ENCODE measurements at places on chromosomes 16 and 17. TPM values are rescaled to one million over a fixed set of nuclear protein-coding genes. Genes with fewer than 3 reads are reported as not detected.

DNA sequence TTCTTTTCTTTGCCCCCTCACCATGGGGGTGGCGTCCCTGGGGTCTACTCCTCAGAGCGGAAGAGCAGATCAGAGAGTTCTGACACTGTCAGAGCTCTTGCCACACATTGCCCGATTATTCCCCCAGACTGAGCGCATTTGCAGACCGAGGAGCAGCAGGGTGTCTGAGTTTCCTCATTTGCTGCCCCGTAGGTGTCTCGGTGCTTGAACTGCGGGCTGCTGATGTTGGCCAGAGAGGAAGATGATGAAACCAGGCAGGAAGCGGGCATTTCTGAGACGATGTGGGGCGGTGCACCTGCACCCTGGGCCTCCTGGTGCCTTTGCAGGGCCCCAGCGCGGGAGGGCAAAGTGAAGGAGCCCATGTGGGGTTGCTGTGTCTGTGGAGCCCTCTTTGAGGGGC, 55.2 kb downstream of the ARSG start:
- H3K27me3 ChIP-seq = no peaks in the 10 kb centered on the region
- H3K4me3 ChIP-seq = no peak overlapping the region
- no peak for DNase-seq
- H3K4me1 ChIP-seq = no peaks in the 10 kb centered on the region

DNA sequence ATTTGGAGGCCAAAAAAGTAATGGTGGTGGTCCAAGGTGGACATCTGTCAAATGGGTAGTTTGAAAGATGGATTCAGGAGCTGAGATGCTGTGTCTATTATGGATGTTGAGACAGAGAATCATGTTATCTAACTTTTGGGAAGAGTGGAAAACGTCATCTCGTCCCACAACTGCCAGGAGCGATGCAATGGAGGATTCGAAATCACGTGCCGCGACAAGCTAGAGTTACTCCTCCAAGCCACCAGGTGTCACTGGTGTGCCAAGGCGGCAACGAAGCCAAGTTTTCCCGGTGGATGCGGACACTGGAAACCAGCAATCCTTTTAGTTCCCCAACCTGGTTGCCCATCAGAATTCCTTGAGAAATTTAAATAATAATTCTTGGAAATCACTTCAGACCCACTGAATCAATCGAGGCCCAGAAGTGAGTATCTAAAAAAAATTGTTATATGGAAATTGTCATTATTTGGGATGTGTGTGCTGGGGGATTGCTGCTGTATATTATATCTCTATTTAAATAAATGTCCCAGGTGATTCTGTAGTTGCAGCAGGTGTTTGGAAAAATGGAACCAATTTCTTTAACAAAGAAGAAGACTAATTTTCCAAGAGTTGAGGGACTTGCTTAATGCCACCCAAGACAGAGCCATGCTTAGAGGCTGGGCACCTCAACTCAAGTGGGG, 206.1 kb downstream of the HAPSTR1 start:
- H3K27ac ChIP-seq = no peak overlapping the region
- no peak overlapping the region for H3K4me3 ChIP-seq
- no peaks in the 10 kb centered on the region for H3K4me1 ChIP-seq
- no peaks in the 10 kb centered on the region for H3K27me3 ChIP-seq

GRCh38 chr17:27503611-27504010, 47.4 kb downstream of the KSR1 start:
- H3K4me1 ChIP-seq = peaks cover 7% of the 10 kb centered on the region
- no peak for DNase-seq
- no peaks in the 10 kb centered on the region for H3K27me3 ChIP-seq
- peak overlapping the region; percentile 10 for H3K27ac ChIP-seq
- no peak overlapping the region for H3K4me3 ChIP-seq
- no peaks in the 10 kb centered on the region for H3K36me3 ChIP-seq

DNA sequence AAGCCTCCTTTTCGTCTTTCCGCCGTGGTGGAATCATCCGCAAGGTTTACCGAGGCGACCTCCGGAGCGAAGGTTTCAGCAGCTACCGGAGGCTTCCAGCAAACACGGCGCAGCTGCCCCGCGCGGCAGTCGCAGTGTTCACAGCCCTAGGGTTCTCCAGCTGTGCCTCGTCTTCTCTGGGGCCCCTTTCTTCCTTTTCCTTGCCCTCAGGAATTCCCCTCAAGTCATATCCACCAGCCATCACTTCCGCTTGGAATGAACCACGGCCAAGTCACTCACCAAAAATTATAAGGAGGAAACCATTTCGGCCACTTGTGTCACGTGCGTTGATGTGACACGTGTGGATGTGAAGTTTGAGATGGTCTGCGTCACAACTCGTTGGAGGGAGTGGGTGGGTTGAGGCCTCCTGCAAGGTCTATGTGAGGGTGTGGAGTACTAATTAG, 636 bp upstream of the ERN1 start:
- H3K36me3 ChIP-seq = no peaks in the 10 kb centered on the region
- peaks cover 11% of the 10 kb centered on the region for H3K4me1 ChIP-seq
- DNase-seq = peak; percentile 28
- H3K4me3 ChIP-seq = peak overlapping the region; percentile 83
- no peaks in the 10 kb centered on the region for H3K27me3 ChIP-seq

DNA sequence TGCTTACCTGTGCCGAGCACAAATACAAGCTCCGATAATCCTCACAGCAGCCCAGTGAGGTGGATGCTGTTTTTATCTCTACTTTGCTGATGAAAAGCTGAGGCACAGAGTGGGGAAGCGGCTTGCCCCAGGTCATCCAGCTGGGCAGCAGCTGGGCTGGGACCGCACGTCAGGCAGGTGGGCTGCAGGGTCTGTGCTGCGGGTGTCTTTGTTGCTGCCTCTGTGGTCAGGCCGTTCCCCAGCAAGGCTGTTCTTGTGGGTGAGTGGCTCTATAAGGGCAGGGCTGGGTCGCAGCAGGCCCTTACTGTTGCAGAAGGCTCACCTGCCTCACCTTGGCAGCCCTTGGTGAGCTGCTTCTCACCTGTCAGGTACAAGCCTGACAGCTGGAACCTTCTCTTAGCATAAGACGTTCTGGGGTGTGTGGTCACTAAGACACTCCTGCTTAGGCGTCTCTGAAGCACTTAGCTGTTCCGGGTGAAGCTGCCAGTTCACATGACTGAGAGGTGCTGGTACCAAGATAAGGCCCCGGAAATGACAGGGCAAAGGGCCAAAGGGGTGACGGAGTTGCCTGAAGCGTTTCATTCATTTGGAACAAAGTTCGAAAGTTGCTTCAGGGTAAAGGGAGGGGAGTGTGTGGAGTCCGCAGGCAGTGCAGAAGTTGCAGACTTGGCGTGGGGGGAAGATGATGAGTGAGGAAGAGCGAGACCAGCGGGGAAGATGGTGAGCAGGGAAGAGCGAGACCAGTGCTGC, 17.4 kb downstream of the IRF8 start:
- no peaks in the 10 kb centered on the region for H3K27me3 ChIP-seq
- H3K4me3 ChIP-seq = no peak overlapping the region
- H3K36me3 ChIP-seq = no peaks in the 10 kb centered on the region
- DNase-seq = peak; percentile 51

- H3K4me3 ChIP-seq = no peak overlapping the region
- no peaks in the 10 kb centered on the region for H3K4me1 ChIP-seq
- no peaks in the 10 kb centered on the region for H3K27me3 ChIP-seq
- H3K36me3 ChIP-seq = no peaks in the 10 kb centered on the region
- DNase-seq = no peak
Observed at GRCh38 chr17:66655861-66656260, 179.1 kb upstream of the CACNG5 start.

DNA sequence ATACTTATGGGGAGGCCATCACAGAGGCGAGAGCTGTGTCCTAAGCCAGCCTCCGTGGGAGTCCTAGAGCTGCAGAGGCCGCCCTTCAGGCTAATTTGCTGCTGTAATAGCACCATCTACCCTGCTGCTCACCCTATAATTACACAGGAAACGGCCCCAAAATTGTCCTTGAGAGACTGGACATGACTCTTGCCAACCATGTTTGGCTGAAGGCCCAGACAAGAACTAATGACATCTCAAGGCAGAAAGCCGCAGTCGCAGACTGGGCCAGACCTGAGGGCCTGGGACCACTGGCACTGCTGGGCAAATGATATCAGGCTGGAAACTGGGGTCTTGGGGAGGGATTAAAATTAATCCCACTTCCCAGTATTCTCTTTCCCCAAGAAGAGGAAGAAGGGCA, 24.1 kb downstream of the PSMD7 start:
- H3K36me3 ChIP-seq = no peaks in the 10 kb centered on the region
- H3K4me3 ChIP-seq = no peak overlapping the region
- DNase-seq = peak; percentile 63
- H3K4me1 ChIP-seq = peaks cover 13% of the 10 kb centered on the region

DNA sequence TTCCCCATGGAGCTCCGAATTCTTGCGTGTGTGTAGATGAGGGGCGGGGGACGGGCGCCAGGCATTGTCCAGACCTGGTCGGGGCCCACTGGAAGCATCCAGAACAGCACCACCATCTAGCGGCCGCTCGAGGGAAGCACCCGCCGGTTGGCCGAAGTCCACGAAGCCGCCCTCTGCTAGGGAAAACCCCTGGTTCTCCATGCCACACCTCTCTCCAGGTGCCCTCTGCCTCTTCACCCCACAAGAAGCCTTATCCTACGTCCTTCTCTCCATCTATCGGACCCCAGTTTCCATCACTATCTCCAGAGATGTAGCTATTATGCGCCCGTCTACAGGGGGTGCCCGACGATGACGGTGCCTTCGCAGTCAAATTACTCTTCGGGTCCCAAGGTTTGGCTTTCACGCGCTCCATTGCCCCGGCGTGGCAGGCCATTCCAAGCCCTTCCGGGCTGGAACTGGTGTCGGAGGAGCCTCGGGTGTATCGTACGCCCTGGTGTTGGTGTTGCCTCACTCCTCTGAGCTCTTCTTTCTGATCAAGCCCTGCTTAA, 617 bp upstream of the SENP3 start:
- peak overlapping the region; percentile 92 for H3K27ac ChIP-seq
- peaks cover 53% of the 10 kb centered on the region for H3K4me1 ChIP-seq
- peak overlapping the region; percentile 93 for H3K4me3 ChIP-seq
- H3K36me3 ChIP-seq = no peaks in the 10 kb centered on the region
- H3K27me3 ChIP-seq = no peaks in the 10 kb centered on the region
- peak; percentile 94 for DNase-seq

DNA sequence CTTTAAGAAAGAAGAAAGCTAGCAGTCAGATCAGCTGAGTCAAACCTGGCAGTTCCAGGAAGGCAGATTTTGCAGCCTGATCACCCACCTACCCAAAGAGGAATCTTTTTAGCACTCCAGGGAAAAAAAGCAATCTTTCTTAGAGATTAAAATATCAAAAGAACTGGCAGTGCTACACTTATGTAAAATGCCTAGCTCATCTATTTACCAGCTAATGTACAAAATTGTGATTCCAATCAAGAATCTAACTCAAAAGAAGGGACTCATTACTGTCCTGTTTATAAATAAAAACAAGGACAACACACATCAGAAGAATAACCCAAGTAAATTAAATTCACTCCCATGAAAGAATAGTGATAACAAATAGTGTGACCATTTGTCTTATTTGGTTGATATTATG, 222.4 kb upstream of the ERCC4 start:
- H3K27ac ChIP-seq = no peak overlapping the region
- no peak for DNase-seq
- no peak overlapping the region for H3K4me3 ChIP-seq
- no peaks in the 10 kb centered on the region for H3K36me3 ChIP-seq
- no peaks in the 10 kb centered on the region for H3K27me3 ChIP-seq

DNA sequence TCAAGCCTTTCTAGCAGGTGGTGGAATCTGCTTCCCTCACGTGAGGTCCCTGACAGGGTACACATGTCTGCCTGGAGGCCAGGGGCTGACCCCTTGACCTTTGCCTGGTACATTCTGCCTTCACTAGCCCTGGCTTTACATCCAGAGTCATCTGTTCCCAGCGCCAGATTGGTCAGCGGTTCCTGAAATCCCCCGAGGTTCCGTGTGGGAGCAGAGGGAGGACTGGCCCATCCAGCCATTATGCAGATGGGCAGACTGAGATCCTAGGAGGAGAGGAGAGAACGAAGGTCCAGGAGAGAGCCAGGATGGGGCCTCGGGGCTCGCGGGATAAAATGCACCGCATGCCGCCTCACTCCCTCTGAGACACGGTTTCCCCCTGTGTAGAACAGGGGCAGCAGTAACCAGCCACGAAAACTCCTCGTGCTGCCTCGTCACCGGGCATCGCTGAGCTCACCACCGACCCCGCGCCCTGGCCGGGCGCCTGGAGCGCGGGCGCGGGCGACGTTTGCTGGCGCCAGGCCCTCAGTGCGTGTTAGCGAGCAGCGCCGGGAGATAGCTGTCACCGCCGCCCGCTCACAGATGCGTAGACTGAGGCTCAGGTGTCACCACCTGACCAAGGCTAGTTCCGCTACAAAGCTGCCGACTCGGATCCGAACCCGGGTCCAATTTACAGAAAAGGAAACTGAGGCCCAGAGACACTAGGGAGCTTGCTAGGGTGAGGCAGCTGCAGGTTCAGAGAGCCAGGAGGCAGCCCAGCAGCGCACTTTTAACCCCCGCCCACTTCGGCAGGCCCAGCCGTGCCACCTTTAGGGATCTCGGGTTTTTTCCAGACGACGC, 811 bp upstream of the MAP2K3 start:
- DNase-seq = no peak
- H3K27ac ChIP-seq = no peak overlapping the region
- H3K4me1 ChIP-seq = peaks cover 40% of the 10 kb centered on the region
- H3K36me3 ChIP-seq = no peaks in the 10 kb centered on the region
- H3K27me3 ChIP-seq = no peaks in the 10 kb centered on the region
- H3K4me3 ChIP-seq = peak overlapping the region; percentile 80

DNA sequence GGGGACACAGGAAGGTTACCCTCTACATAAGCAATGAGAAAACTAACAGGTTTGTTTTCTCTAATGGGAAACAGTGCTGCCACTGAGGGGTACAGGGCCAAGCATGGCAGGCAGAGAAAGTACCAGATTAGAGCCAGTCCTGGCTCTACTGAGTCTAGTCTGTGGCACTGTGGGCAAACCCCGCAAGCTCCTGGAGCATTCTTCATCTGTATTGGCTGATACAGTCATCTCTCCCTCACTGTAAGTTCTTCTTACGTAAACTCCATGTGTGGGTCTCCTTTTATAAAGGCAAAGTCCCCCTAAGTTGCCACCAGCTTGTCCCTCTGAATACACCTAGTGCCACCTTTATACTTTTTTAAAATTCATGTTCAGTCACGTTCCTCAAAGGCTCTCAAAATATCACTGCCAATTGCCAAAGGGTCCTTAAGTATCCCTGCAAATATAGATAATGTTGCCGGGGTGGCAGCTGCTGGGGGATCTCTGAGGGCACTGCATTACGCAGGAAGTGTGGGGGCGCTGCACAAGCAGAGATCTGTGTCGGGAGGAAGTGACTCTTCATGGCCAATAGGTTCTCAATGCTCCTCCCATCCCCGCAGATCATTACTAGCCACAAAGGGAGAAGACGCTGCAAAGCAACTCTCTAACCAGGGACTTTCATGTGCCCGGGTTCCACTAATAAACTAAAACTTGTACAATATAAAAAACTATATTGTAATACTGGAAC, 18.8 kb downstream of the XPO6 start:
- H3K27ac ChIP-seq = no peak overlapping the region
- no peaks in the 10 kb centered on the region for H3K4me1 ChIP-seq
- H3K27me3 ChIP-seq = no peaks in the 10 kb centered on the region
- no peak for DNase-seq
- no peak overlapping the region for H3K4me3 ChIP-seq

GRCh38 chr17:31534223-31534888, 142.9 kb downstream of the RAB11FIP4 start:
- H3K27me3 ChIP-seq = no peaks in the 10 kb centered on the region
- H3K4me3 ChIP-seq = no peak overlapping the region
- H3K36me3 ChIP-seq = no peaks in the 10 kb centered on the region
- H3K4me1 ChIP-seq = peaks cover 14% of the 10 kb centered on the region
- DNase-seq = no peak

The PDILT gene
- total RNA-seq = 10.1 TPM

The ZDHHC1 gene
- total RNA-seq = 62.0 TPM

The GAS2L2 gene
- total RNA-seq = 0.71 TPM

The SEZ6L2 gene
- 57.5 TPM for total RNA-seq

The MAP2K6 gene
- 2.8 TPM for total RNA-seq

The EFCAB5 gene
- 11.7 TPM for total RNA-seq

The ANKS3 gene
- 40.4 TPM for total RNA-seq

The IFI35 gene
- total RNA-seq = 8.0 TPM
